ENCODE measurements at places on chromosomes 13 and 19.

GRCh38 chr13:40585911-40586471 lies 80.5 kb downstream of the FOXO1 start:
- no peak for DNase-seq

DNA sequence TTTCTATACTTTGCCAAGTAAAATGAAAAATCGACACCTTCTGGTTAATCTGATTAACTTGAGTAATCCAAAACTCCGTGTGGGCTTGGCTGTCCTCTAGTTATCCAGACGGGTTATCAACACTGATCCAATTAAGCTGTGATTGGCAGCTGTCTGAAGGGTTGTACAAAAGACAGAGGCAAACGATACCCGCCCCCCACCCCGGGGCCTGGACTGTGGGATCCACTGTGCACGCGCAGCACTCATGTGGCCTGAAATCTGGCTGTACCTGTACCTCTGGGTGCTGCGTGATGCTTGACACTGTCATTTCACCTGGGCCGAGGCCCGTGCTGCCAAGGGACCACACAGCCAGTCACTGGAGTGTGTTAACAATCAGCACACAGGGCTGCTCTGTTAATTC lies 53.5 kb downstream of the COL4A2 start:
- DNase-seq, result no peak

GRCh38 chr13:26855921-26856320 lies 95.3 kb upstream of the GPR12 start:
- DNase-seq, result no peak

GRCh38 chr19:10018263-10018662 lies 5.0 kb downstream of the RDH8 start:
- no peak for DNase-seq

All from activated T-cell treated with anti-CD3 and anti-CD28 coated beads, Interleukin-2, amount 50 U/mL, for 72 hours (primary cell).